ENCODE measurements at places on chromosomes 5 and 9.

DNA sequence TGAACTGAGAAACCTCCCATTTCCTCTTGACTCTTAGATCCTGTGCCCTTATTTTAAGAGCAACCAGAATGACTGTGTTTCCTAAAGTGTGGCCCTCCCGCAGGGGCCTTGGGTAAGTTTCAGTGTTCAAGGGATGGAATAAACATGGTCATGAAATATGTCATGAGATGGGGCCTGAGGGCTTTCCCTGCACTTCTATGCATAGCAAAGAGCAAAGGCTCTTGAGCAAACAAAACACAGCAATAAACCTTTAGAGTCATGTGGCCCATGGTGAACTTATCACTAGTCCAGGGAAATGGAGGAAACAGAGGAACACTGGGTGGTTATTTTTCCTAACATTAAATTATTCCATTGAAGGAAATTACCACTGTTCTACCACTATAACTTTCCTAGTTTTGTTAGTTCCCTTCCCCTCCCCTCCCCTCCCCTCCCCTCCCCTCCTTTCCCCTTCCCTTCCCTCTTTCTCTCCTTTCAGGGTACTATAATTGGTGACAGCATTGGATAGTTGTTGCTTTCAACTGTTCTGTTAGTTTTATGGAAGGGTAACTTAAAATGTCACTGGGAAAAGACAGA lies 72.4 kb downstream of the CTSL start:
- no peak for DNase-seq

GRCh38 chr5:142507531-142508372 lies 178.1 kb downstream of the FGF1 start:
- peak; percentile 29 for DNase-seq

DNA sequence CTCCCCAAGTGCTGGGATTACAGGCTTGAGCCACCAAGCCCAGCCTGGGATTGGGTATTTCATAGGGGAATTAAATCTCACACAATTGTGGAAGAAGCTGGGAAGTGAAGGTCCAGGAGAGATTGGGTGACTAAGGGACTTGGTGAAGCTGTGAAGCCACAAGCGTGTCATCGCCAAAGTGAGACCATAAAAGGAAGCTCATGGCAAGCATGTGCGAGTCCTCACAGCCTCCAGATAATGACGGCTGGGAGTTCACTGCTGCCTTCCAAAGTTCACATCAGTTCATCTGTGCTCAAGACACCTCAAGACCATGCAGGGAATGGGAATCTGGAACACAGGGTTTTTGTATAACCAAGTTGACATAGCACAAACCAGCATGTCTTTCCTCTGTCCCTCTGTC lies 210.6 kb downstream of the MARCHF11 start:
- DNase-seq = no peak

DNA sequence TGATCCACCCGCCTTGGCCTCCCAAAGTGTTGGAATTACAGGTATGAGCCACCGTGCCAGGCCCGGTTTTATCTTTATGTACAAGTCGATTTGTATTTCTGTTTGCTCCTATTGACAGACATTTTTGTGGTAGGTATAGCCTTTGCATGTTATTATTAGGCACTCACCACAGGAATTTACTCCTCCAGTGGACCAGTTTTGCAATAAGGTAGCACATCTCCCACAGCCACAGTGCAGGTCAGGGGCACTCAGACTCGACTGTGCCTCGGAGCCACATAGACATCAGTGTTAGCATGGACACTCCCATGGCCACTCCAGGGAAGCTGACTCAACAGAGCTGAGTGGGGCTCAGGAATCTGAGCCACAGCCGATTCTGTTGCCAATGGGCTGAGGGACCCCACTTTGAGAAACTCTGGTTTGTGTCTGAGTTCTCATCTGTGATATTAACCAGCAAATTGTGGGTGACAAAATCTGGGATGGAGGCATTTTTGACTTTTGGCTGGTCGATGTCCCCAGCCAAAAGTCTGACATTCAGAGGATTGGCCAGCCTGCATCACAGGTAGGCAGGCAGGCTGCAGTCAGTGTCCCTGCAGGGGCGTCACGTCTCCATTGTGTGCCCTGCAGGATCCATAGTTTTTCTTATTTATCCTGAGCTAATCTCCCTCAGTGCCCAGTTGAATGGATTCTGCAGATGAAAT lies 15.0 kb upstream of the SHB start:
- no peak for DNase-seq

GRCh38 chr5:75706775-75707174 lies 10.5 kb downstream of the POC5 start:
- no peak for DNase-seq

GRCh38 chr5:67030289-67031056 lies 166.1 kb downstream of the CD180 start:
- no peak for DNase-seq

GRCh38 chr5:61301341-61302199 lies 30.5 kb upstream of the ZSWIM6 start:
- no peak for DNase-seq

- DNase-seq = no peak
Measured at GRCh38 chr9:36800455-36800854, 227.8 kb downstream of the MELK start.

GRCh38 chr9:36823466-36823865 lies 210.6 kb downstream of the PAX5 start:
- DNase-seq = no peak

DNA sequence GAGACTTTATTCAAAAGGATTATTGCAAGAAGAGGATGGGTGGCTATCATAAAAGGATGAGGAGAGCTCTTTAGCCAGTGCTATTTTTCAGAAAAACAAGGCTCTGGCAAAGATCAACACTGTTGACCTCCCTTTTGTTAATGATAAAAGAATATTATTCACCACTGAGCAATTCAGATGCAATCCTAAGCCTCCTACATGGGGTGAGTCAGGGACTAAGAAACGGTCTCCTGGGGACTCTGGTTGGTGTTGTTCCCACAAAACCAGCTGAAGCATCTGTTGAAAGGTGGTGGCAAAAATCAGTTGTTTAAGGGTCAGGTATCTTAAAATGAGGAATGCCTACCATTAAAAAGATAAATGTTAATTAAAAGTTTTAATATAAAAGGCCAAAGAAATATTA lies 7.7 kb upstream of the GCNT1 start:
- no peak for DNase-seq

- DNase-seq = no peak
Measured at GRCh38 chr5:17918373-17919104, 284.3 kb downstream of the TAF11L14 start.

DNA sequence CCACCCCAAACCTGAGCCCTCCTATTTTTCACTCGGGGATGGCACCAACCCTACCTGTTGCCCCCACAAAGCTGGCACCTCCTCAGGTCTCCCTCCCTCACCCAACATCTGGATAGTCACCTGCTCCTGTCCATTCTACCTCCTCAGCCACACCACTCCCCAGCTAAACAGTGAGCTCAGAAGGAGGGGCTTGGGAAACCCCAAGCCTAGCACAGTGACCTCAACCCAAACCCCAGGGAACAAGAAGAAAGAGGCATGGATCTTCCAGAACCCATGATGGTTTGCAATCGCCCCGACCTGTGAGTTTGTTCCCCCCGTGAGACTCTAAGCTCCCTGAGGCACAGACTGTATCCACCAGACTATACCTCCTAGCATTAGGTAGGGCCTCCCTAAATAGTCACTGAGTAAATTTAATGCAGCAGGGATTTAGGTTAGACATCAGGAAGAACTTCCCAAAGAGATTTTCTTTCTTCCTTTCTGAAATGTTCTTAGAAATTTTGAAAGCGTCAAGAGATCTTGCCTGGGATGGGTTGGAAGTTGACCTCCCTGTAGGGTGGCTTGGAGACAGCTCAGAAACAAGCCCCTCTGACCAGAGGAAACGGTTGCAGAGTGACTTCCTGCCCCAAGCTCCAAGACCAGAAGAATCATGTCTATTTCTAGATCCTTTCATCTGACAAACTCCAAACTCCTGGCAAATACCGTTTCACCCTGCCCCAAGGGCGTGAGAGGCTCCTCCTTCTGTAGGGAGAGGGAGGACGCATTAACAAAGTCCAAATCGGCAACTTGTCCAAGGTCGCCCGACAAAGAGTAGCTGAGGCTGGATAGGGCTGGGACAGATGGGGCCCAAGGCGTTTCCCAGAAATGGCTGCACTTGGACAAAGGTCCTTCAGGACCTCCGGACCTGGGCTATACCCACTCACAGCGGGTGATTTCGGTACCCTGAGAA lies 4.1 kb downstream of the FIBCD1 start:
- no peak for DNase-seq

- DNase-seq = no peak
Measured at GRCh38 chr9:28999806-29000205, 1426.5 kb upstream of the C9orf72 start.

DNA sequence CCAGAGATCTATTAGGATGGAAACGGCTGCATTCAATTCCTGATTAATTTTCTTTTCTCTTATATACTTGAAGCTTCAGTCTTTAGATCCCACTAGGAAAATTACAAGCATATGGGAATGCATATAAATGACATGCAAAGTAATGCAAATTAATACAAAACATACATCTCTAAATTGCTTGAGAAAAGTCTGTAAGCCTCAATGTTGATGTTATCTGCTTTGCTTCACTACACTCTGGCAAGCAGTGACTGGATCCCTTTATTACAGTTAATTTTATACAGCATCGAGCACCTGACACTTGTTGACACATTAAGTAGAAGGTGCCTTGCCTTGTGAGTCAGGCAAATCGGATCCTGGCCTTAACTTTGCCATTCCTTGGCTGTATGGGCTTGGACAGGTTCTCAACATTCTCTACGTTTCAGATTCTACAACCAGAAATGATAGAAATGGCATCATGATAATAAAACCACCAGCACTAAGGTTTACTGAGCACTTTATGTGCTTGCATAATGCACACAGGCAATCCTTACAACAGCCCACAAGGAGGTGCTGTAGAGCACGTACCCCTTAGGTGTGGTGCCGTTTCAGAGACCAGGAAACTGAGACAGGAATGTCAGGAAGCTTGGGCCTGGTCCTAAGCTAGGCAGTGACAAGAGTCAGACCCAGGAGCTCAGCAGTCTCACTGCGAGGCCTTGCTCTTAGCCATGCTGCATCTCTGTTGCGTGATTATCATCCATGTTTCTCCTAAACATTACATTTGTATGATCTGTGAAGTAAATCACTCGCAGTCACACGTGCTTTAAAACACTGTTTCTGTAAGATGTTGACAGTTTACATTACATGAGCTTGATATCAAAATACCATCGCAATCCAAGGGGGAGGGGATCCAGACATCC lies 2.7 kb downstream of the GCNT4 start:
- peak; percentile 68 for DNase-seq

GRCh38 chr9:89873801-89874200 lies 269.0 kb downstream of the GADD45G start:
- no peak for DNase-seq

DNA sequence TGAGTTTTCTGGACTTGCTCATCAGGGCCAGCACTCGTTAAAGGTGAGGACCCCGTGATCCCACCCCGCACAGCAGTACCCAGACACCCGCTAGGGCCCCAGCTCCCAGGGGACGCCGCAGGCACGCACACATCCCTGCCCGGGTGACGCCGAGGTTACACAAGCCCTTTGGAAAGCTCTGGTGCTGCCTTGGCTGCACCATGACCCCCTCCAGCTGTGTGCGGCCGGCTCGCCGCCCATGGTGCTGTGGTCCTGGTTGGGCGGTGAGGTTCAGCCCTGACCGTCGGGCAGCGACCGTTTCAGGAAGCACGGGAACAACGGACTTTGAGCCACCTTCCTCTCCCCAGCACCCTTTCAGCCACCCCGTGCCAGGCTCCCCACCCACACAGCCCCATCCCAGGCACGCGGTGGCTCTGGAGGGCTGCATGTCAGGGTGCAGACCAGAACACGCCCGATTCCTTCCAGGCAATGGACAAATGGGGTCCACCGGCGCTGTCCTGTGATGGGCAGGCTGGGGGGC lies 7.5 kb upstream of the SLC12A7 start:
- no peak for DNase-seq

DNA sequence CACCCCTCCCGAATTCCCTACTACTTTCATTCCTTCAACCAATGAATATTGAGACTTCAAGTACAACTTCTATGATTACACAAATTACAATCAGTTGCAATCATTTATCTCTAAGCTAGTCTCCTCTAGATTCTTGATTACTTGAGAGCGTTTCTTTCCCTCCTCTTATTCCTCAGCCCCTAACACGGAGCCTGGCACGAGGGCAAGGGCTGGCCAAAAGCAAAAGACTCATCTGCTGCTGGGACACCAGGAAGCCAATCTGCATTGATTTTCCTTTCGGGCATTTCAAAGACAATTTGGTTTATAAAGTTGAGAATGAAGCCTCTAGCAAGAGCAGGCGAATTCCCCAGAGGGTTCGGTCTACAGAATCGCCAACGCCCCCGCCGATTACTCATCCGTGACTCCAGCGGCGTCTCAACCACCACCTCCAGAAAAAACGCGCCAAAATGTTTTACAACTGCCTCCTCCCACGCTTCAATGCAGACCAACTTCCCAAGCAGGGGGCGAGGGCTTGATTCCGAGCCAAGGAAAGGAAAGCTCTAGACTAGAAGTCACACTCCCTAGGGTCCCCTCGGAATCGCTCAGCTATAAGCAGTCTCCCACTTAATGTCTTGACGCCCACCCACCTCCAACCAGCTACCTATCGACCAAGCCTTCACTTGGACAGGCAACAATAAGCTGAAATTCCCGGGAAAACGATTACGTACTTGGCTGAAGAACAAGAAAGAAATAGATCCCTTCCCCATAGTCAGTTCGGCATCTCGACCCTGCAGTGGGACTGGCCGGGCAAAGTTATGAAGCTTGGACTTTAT lies 1.5 kb downstream of the PCSK1 start:
- DNase-seq = no peak

DNA sequence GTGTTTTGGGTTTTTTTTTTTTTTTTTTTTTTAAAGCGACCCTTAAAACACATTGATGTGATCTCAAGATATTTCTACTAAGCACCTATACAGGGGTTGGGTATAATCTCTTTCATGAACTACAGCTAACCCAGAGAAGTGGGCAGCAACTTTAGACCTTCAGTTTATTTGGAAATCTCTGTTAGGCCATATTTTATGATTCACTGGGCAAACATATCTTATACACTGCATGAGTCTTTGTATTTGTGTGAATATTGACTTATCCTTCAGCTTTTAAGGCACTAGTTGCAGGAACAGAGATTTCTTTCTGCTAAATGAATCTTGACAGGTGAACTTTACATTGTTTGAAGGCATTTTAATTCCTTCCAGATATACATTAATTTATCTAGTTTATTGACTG lies 194.4 kb downstream of the ARRDC3 start:
- no peak for DNase-seq

DNA sequence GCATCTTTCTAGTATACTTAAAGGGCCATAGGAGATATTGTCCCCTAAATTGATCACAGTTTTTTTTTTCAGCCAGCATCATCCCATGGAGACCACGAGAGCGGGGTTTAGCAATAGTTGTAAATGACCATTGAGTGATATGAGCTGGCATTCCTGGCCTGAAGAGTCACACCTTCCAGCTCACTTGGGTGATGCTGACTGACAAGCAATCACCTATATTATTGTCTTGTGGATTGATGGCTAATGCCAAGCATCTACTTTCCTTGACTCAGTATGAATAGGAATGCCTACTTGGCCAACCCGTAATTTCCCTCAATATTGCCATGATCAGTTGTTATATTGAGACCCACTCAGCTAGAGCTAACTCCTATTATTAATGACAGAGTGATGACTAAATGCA lies 70.5 kb downstream of the ADAMTSL1 start:
- no peak for DNase-seq

Measured in stimulated activated CD4-positive, alpha-beta T cell treated with anti-CD3 and anti-CD28 coated beads, Interleukin-2, amount 100 ng/mL, for 24 hours (primary cell).